H4 (cell line): ENCODE measurements at places on chromosomes 1 and 21. TPM values are rescaled to one million over a fixed set of nuclear protein-coding genes. Genes with fewer than 3 reads are reported as not detected.

OR6K3 gene
- total RNA-seq, result not detected in 2 replicates

NEXN gene
- total RNA-seq, result 1.6 and 2.4 TPM in 2 replicates

PLEKHN1 gene
- 0.08 and 1.2 TPM in 2 replicates for total RNA-seq

PDZK1 gene
- not detected in 2 replicates for total RNA-seq

OR2W3 gene
- not detected in 2 replicates for total RNA-seq

WNT3A gene
- not detected in 2 replicates for total RNA-seq

PPIE gene
- 43.7 and 49.4 TPM in 2 replicates for total RNA-seq

PLPPR5 gene
- total RNA-seq, result 0.04 and 0.06 TPM in 2 replicates

NOS1AP gene
- 0.17 TPM in 1 of 2 replicates, not detected in the other for total RNA-seq

ENO1 gene
- 2,952 and 3,019 TPM in 2 replicates for total RNA-seq

CRNN gene
- total RNA-seq, result not detected in 2 replicates

SH3BGR gene
- 12.8 and 337 TPM in 2 replicates for total RNA-seq

LYSMD1 gene
- 5.4 and 7.2 TPM in 2 replicates for total RNA-seq

RXRG gene
- not detected in 2 replicates for total RNA-seq

ANKRD34A gene
- total RNA-seq, result 0.54 and 0.70 TPM in 2 replicates

KRTAP6-1 gene
- not detected in 2 replicates for total RNA-seq

HAO2 gene
- not detected in 2 replicates for total RNA-seq

VAMP3 gene
- total RNA-seq, result 57.8 and 72.5 TPM in 2 replicates

AGBL4 gene
- 0.35 TPM in 1 of 2 replicates, not detected in the other for total RNA-seq

KIAA1614 gene
- not detected in 2 replicates for total RNA-seq

IGSF3 gene
- total RNA-seq, result 10.7 and 10.8 TPM in 2 replicates

NKAIN1 gene
- total RNA-seq, result 0.68 and 0.76 TPM in 2 replicates

PCP4L1 gene
- total RNA-seq, result not detected in 2 replicates

FBLIM1 gene
- total RNA-seq, result 33.0 and 38.9 TPM in 2 replicates

FAM43B gene
- 0.04 TPM in 1 of 2 replicates, not detected in the other for total RNA-seq

LCE1E gene
- not detected in 2 replicates for total RNA-seq

NR1I3 gene
- not detected in 2 replicates for total RNA-seq

SERINC2 gene
- 9.9 and 15.0 TPM in 2 replicates for total RNA-seq

VHLL gene
- total RNA-seq, result not detected in 2 replicates

PTGER3 gene
- total RNA-seq, result 0.50 and 2.4 TPM in 2 replicates

KIF2C gene
- 81.8 and 82.2 TPM in 2 replicates for total RNA-seq

IL19 gene
- total RNA-seq, result not detected in 2 replicates

GUCA2A gene
- not detected in 2 replicates for total RNA-seq

C1orf87 gene
- not detected in 2 replicates for total RNA-seq

SH2D1B gene
- total RNA-seq, result 0.06 TPM in 1 of 2 replicates, not detected in the other

SELP gene
- 0.37 and 1.7 TPM in 2 replicates for total RNA-seq

LIN28A gene
- not detected in 2 replicates for total RNA-seq

AMY1C gene
- not detected in 2 replicates for total RNA-seq

ABCA4 gene
- total RNA-seq, result 1.0 and 1.1 TPM in 2 replicates
